ENCODE measurements at places on chromosomes 7 and 10.

- no peak for DNase-seq
Measured at GRCh38 chr7:50022991-50023390, 70.1 kb downstream of the ZPBP start.

DNA sequence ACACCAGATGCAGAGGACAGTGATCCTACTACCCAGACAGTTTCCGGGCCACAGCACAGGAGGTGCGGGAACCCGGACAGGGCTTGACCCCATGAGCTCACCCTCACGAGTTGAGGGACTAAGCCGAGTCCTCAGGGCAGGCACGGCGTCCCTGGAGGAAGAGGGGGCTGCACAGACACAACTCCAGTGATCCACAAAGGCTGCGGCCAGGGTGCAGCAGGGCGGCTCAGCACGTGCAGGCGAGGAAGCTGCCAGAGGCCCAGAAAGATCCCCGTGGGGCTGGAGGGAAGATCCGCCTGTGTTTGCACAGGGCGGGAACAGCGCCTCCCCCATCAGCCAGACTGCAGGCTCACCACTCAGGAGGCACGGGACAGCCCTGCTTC is 45.9 kb upstream of the TMEM72 start:
- DNase-seq, result no peak

- DNase-seq, result no peak
Measured at GRCh38 chr10:104334965-104335650, 3.2 kb downstream of the ITPRIP start.

DNA sequence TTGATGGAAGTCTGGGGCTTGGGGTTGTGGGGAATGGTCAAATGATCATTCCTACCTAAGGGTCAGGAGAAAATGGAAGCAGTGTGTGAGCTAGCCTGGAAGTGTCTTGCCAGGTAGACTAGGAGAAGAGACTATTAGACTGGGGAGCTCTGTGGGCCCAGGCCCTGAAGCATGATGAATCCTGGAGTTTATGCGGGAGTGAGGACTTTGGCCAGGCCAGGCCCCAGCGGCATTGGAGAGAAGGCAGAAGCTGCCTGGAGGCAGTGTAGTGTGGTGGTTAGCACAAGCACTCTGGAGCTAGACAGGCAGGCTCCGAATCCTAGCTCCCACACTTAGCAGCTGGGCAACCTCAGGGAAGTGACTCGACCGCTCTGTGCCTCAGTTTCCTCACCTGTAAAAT is 29.3 kb downstream of the ZMIZ1 start:
- DNase-seq, result no peak

GRCh38 chr7:4286351-4286750 is 395.7 kb upstream of the FOXK1 start:
- no peak for DNase-seq

DNA sequence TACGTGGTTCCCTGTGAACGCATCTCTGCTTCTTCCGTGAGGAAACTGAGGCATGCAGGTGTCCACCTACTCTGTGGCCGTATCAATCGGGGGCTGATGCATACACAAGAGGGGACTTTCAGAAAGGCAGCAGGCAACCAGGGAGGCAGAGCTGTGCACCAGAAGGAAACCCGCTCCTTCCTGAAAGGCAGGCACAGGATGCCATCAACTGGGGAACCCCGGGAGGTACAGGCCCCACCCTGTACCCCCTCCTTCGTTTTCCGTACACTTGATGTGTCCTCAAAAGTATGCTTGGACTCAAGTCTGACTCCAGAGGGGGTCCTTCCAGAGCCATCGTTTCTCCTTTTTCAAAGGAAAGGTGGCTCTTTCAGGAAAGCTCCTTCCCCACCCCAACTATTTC is 59.5 kb downstream of the ASB13 start:
- DNase-seq, result no peak

DNA sequence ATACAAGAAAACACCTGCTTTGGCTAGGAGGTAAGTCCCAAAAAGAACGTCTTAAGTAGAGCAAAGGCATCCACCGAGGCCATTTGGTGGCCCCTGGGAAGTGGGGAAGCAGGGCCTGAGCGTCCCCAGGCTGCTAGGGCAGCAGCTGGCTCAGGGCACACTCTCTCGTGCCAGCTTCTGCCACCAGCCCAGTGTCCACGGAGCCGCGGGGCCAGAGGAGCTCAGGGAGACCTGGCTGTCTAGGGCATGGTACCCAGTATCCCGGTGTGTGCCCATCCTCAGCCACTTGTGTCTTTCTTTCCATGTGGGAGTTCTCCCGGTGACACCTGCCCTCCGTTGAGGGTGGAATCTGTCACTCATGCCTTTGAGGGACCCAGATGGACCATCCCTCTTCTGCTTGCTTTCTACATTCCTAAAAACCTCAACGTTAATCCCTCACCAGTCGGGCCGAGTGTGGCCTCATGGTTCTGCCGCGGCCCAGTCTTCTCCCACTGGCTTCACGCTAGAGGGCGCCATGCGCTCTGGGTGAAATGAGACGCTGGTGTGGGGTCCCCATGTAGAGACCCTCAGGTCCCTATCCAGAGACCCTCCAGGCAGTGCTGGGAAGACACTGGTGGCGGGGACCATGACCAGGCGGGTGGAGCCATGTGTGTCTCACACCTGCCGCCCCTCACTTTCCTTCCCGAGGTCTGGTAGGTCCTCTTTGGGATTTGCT is 9.5 kb upstream of the AP5Z1 start:
- DNase-seq, result no peak

GRCh38 chr7:142910481-142910880 is 23.1 kb downstream of the TRPV5 start:
- DNase-seq, result no peak

DNA sequence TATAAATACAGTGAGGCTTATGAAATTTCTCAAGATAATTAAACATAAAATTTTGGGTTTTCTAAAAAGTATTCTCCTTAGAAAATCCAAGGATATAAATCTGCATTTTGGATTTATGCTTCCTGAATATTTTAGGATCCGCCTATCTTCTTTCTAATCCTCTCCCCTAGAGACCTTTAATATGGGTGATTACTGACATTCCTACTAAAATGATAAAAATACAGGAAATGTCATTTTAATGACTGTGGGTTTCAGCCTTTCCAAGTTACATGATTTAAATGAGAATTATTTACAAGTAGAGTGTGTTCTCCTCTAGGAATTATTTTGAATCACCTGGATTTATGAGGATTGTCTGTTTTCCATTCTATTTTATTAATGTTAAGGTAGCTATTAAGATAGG is 150.4 kb downstream of the C7orf25 start:
- DNase-seq, result no peak

DNA sequence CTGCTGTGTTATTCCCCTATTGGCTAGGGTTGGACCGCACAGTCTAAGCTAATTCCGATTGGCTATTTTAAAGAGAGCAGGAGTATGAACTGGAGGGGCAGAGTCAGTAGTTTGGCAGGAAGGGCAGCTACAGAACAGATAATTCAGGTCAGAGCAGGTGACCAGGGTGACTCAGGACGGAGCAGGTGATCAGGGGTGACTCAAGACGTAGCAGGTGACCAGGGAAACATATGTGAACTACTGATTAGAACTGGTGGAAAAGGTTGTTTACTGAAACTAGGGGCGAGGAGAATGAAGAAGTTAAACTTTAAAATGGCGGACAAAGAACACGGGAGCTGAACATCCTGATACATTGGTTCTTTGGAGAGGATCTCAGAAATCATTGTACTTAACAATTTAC is 102.3 kb downstream of the CCDC7 start:
- no peak for DNase-seq

GRCh38 chr7:66518151-66518691 is 110.5 kb upstream of the KCTD7 start:
- no peak for DNase-seq

GRCh38 chr10:95601116-95601719 is 40.0 kb upstream of the SORBS1 start:
- peak; percentile 67 for DNase-seq

DNA sequence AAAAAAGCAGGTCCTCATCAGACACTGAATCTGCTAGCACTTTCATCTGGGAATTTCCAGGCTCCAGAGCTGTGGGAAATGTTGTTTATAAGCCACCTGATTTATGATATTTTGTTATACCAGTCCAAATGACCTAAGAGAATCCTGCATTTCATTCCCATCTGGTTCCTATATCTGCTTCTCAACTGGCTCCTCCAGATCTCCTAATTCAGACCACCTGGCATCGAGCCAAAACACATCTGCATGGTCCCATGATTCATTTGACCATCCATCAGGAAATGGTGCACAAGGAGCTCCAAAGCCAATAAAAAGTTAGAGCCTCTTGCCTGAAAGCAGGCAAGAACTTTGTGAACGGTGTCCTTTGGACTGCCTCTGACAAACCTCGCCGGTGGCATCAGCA is 108.9 kb downstream of the IPMK start:
- DNase-seq, result no peak

DNA sequence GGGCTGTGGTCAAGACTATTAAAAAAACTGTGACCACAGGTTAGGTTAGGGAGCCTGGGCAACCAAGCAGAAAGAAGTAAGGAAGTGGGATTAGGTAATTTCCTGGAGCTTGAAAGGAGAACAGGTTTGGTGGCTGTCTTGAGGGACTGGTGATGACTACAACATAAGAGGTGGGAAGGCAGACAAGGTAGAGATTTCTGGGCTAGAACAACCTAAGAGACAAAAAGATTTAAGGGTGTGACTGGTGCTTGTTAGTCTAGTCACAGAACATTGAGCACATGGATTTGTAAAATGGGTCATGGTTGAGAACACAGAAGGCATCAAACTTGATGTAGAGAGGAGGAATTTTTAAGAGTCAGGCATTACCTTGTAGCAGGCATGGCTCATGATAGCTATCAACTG is 123.7 kb upstream of the ASAH2 start:
- DNase-seq, result peak; percentile 77

GRCh38 chr10:75294031-75294437 is 58.3 kb upstream of the COMTD1 start:
- DNase-seq, result no peak

- no peak for DNase-seq
Measured at GRCh38 chr7:24703296-24703695, 54.0 kb downstream of the GSDME start.

DNA sequence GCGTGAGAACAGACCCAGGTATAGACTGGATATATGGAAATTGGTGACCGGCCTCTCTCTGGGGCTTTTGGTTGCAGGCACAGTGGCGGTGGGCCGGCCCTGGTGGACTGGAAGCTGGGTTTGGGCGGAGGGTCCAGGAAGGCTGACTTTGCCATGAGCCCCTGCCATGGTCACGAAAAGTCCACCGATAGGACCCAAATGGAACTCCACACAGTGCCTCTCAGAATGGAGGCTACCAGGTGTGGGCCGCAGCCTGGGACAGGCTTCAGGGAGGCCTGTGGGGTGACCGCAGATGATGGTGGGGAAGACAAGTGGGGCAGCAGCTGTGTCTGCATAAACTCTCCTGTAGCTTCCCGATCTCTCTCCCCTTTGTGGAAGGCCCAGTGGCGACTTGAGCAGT is 123.2 kb downstream of the DNAJB6 start:
- DNase-seq, result no peak

DNA sequence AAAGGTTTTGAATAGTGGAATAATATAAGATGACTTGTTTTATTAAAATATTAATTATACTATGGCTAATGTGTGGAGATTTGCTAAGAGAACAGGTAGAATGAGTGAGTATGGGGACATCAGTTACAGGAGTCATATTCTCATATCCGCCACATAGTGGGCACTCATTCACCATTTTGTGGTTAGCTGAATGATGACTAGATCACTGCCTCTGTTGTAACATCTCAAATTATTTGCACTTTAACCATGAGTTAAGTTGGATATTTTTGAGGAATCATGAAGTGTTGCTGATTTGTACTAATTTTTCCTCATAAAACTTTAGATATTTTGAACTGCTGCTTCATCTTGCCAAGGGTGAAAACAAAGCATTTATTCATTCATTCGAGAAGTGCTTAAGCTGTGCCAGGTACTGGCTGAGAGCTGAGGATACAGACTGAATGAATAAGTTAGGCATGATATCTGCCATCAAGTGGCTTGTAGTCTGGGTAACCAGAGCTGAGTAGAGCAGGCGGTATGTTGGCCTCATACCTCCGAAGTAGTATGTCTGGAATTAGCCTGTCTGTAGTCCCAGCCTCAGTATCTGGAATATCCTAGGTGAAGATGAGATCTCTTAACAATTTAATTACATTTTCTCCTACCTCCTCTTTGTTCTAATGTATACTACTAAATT is 100.5 kb downstream of the ZEB1 start:
- no peak for DNase-seq

DNA sequence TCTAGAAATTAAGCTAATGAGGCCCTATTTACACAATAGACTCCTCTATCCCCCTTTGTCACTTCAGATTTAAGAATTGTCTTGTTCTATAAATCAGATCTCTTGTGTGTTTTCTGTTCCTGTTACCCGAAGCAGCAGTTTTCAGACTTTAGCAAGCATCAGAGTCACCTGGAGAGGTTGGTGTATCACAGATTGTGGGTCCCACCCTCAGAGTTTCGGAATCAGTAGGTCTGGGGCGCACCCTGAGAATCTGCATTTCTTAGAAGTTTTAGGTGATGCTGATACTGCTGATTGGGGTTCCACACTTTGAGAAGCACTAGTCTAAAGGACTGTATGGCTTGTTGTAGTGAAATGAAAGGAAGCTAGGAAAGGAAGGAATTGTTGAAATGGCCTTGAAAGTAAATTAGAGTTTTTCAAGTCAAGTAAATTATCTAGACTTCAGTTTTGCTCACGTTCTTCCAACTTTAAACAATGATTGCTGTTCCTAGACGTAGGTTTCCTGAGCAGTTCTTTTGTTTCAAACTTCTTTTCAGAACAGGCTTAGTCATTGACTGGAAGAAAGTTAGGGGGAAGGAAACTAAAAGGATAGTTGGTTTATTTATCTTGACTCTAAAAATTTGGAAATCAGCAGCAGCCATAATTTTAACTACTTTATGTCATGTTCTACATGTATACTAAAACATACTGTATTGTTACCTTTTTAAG is 15.7 kb downstream of the BPGM start:
- DNase-seq, result no peak

DNA sequence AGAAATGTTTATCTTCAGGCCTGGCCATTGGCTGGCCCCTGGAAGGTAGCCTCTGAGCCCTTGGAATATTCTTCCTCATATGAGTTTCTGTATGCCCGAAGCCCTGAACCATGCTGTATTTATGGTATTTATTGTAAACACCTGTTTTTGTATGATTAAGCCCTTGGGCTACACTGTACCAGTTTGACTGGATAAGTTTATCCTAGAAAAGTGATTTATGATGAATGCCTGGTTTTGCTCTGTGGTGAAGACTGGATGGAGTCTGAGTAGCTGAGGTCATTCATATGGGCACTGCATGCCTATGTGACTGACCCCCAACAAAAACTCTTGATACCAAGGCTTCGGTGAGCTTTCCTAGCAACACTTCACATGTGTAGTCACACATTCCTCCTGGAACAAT is 66.7 kb downstream of the CASD1 start:
- DNase-seq, result no peak

DNA sequence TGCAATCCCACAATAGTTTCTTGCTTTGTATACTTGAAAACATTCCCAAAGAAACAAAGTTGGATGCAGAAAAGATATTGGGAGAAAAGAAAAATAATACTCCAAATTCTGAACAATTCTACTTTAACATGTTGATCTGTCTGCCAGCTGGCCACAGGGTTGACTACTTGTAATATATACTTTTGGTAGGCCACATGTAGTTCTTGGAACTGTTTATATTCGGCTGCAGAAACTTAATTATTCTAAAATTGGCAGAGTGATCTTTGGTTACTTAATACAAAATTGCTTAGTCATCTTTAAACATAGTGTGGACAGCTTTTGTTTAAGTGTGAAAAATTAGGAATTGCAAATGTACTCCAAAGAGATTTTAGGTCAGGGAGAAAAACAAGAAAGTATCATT is 76.0 kb downstream of the CALD1 start:
- no peak for DNase-seq

GRCh38 chr7:33932221-33932620 is 26.9 kb downstream of the BMPER start:
- DNase-seq, result no peak

- DNase-seq, result no peak
Measured at GRCh38 chr10:70063418-70064098, 10.9 kb downstream of the MACROH2A2 start.
